ENCODE measurements at places on chromosomes 13 and 19. TPM values are rescaled to one million over a fixed set of nuclear protein-coding genes. Genes with fewer than 3 reads are reported as not detected.

Gene EID2B
- total RNA-seq: 3.1 TPM

Gene KLHL1
- total RNA-seq: not detected

Gene CEACAM1
- 13.3 TPM for total RNA-seq

Gene EPSTI1
- 19.9 TPM for total RNA-seq

Gene DHDH
- total RNA-seq: not detected

Gene RAB3A
- 1.5 TPM for total RNA-seq
